ENCODE measurements at places on chromosomes 7 and 10.

DNA sequence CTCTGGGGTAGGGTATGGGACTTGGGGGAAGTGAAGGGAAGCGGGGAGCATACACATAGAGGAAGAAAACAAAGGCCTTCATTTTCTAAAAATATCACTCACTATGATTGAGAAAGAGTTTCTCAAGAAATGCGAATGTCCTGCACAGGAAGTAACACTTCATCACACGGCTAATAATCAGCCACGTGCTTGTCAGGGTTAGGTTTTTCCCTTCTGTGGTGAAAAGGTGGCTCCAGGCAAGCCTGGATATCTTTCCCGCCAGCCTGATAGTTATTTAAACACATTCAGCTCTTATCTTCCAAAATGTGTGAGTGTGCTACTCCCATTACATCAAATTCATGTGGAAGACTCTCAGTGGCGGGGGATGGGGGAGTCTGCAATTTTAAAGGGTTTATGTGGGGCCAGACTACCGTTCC lies 166.4 kb upstream of the ADO start:
- peak; percentile 37 for DNase-seq

DNA sequence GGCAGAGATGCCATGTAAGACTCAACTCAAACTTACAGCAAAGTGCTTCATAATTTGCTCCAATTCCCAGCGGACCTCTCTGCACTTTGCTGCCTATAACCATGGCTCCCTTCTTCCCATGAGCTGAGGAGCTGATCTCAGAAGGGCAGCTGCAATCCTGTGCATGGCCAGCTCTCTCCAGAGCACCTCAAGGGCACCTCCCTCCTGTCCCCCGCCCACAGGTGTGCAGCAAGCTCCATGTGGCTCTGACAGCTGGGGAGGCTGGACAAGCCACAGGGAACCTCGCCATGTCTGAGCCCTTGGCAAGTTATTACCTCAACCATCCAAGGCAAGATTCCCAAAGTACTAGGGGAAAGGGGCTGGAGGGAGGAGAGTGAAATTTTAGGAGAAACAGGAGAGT lies 61.1 kb upstream of the DDC start:
- no peak for DNase-seq

- no peak for DNase-seq
These were observed 329.4 kb downstream of the KCNMA1 start for GRCh38 chr10:77308084-77308732.

DNA sequence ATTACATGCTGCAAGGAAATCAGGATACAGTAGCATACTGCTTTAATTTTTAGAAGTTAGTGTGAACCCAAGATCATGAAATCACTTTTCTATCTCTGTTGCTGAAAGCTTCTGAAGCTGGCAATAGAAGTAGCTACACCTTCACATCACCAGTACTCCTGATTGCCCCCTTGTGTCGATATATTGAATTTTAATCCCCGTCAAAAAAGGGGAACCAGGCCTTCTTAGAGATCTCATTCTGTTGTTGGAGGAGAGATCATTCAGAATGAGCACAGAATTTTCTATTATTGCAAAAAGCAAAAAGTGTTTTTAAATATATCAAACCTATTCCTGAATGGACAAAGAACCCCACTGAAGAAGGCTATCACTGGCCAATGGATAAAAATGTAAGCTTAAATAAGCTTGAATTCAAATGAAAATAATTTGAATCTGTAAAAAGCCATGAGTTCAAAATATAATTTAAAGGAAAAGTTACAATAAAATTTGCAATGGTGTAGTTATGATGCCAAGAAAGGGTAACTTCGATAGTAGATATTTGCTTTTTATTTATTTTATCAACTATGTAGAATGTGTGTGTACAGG lies 39.7 kb upstream of the TEX47 start:
- DNase-seq = peak; percentile 4

DNA sequence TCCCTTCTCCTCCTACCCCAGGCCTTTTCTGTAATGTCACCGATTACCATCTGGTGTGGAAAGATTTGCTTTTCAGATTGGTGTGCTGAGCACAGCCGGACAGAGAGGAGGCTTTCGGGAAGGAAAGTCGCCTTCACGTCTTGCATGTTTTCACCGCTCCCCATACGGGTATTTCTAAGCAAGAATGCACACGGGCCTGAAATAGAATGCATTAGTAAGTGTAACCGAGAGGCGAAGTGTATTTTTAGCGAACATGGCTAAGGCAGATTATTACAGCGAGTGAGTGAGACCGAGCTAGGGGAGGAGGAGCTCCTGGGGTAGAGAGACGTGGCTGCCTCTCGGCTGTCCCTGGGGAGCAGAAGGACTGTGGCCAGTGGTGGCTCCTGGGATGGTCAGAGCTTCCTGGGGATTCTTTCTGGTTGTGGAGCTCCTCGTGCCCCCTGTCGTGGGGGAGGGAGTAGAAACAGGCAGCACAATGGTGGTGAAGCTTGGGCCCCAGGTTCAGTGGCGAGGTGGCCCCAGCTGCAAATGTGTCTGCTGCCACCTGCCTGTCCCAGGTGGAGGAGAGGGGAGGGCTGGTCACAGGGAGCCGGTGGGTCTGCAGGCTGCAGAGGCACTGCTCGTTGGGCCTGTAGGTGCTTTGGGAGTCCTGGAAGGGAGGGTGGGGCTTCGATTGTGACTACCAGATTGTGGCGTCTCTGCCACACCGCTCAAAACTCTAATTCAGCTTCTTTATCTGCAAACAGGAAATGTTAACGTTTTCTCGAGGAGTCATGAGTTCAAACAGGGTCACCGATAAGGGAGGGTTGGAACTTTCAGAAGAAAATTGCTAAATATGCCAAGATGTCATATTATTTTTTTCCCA lies 135.8 kb downstream of the CAMK1D start:
- no peak for DNase-seq

- no peak for DNase-seq
These were observed 441.8 kb downstream of the RPS24 start for GRCh38 chr10:78475437-78475836.

DNA sequence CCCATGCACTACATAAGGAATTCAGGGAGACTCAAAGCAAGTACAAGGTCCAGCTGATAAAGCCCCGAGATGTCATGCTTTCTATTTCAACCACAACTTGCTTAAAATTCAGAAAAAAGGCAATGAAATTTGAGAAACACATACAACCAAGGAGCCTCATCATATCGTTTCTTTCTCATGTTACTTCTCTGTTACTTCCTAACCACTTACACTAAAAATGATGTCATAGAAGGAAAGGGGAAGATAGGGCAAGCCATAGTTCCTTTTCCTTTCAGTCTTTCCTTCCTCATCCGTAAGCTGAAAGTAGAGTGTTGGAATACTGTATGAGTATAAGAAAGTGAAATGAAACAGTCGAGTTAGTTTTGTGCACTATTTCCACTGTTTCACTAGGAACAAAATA lies 27.9 kb upstream of the CDK14 start:
- no peak for DNase-seq

DNA sequence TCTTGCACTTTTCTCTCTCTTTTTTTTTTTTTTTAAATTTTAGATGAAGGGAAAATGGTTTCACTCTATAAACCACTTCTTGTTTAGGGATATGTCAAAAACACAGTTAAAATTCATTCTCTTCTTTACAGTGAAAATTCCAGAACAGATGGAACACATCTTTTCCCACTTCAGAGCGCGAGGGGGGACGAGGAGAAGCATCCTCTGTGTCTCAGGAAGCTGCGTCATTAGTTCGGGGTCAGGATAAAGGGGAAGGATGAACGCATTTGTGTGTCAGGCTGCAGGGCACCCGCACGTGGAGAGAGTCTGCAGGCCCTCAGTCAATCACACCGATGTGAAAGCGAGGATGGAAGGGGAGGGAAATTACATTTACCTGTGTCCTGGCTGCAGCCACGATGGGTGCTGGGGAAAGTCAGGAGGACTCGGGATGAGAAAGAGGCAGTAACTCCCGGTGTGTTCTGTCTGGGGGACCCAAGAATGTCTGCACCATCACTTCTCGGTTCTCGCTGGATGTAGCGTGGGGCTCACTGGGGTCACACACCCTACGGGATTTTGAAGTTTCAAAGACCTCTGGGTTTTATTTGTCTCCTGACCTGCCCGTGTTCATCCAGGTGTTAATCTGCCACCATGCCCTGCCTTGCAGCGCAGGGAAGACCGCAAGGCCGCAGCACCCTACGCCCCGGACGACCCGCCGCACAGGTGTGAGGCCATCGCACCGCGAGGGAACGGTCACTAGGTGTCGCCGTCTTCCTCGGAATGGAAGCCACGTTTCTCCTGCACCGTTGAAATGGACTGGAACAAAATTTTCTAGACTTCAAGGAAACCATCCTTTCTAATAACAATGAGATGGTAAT lies 66.7 kb upstream of the PITRM1 start:
- peak; percentile 73 for DNase-seq

GRCh38 chr7:77242068-77242467 lies 42.4 kb upstream of the FGL2 start:
- no peak for DNase-seq

GRCh38 chr7:11213266-11213665 lies 239.6 kb downstream of the PHF14 start:
- no peak for DNase-seq

GRCh38 chr10:14612873-14613587 lies 161.7 kb downstream of the FAM107B start:
- no peak for DNase-seq

GRCh38 chr10:78764846-78765430 lies 303.8 kb upstream of the ZMIZ1 start:
- no peak for DNase-seq

- no peak for DNase-seq
These were observed 93.4 kb downstream of the SLC39A12 start for GRCh38 chr10:18044976-18045720.

DNA sequence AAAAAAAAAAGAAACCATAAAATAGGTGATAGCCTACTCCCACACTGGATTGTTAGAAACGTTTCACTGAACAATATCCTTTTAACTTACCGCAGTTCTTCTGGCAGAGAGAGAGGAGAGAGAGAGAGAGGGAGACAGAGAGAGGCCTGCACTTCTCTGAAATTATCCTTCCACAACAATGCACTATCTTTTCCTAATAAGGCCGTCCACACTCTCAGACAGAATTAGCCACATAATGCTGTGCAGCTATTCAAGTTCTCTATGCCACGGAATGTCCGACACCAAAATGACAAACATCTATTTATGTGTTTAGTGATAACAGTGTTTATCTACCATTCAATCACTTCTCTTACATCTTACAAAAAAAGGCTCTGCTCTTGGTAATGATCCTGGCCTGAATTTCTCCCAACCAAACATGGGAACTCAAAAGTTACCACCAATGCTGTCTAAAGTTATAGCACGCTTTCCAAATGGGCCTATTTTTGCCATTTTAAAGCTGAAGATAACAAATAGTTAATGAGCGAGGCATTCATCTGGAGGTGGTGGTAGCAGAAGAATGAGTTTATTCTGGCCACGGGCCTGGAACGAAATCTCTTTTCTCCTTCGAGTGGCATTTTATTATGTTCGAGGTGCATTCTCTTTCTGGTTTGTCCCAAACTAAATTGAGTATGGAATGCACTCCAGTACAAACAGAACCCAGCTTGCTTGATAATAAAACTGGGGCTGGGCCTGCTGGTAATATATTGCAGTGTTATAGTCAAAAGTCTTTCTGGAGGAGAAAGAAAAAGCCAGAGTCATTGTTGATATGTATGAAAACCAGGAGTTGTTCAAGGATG lies 160.2 kb upstream of the SVIL start:
- DNase-seq = no peak
